Upper lobe of right lung (tissue), 1 donor: ENCODE measurements at places on chromosomes 6 and 20. TPM values are rescaled to one million over a fixed set of nuclear protein-coding genes. Genes with fewer than 3 reads are reported as not detected.
A peak's percentile ranks its signal among the peaks of the same experiment; 100 is the strongest.

GRCh38 chr20:31823360-31824124 is 4.4 kb downstream of the MYLK2 start:
- no peaks in the 10 kb centered on the region for H3K27me3 ChIP-seq
- H3K27ac ChIP-seq: no peak overlapping the region
- H3K36me3 ChIP-seq: no peaks in the 10 kb centered on the region

GRCh38 chr6:47238456-47238995 is 71.2 kb downstream of the TNFRSF21 start:
- H3K4me3 ChIP-seq: no peak overlapping the region
- peaks cover 27% of the 10 kb centered on the region for H3K4me1 ChIP-seq
- no peaks in the 10 kb centered on the region for H3K27me3 ChIP-seq
- no peak overlapping the region for H3K27ac ChIP-seq
- DNase-seq: no peak
- H3K36me3 ChIP-seq: peaks cover 4% of the 10 kb centered on the region

DNA sequence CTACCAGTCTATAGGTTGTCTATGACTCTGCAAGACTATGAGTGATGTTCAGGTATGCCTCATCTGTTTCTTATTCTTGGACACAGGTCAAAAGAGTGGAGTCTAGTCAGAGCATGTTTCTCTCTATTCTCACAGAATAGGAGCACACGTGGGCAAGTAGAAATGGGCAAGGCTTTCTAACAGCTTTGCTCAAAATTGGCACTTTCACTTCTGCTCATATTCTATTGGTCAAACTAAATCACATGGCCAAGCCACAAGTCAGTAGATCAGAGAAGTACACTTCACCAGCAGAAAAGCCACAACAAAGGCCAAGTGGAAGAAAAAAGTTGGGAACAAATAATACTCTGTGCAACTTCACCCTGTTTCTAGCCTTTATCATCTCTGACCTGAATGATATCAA is 354.5 kb upstream of the SYNCRIP start:
- no peaks in the 10 kb centered on the region for H3K36me3 ChIP-seq
- H3K27me3 ChIP-seq: no peaks in the 10 kb centered on the region
- H3K4me3 ChIP-seq: no peak overlapping the region
- no peaks in the 10 kb centered on the region for H3K4me1 ChIP-seq

- DNase-seq: no peak
- no peaks in the 10 kb centered on the region for H3K27me3 ChIP-seq
- peaks cover 5% of the 10 kb centered on the region for H3K4me1 ChIP-seq
- H3K36me3 ChIP-seq: no peaks in the 10 kb centered on the region
These were observed 84.4 kb downstream of the MAP7 start for GRCh38 chr6:136465766-136466303.

DNA sequence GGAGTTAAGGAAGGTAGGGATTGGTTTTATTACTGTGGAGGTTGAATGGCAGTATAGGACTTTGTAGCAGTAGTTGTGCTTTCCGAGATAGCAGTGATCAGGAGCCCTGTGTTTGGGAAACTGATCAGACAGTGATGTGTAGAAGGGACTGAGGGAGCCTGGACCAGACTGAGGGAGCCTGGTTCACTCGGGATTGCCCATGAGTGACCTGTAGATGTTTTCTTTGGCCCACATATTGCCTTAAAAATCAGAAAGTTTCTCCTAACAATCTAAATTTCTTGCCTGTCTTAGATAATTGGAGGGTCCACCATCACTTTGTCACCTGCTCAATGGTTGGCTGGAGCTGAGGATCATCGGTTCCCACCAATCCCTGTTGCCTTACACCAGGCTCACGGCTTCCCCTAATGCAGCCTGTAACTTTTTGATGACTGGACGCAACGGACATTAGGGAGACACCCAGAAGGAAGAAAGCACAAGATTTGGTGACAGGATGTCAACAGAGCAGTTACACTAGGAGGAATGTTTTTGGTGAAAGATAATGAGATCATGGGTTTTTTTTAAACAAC is 1.1 kb downstream of the CDS2 start:
- H3K4me1 ChIP-seq: peaks cover 25% of the 10 kb centered on the region
- no peaks in the 10 kb centered on the region for H3K27me3 ChIP-seq
- no peak for DNase-seq
- peak overlapping the region; percentile 88 for H3K4me3 ChIP-seq
- peak overlapping the region; percentile 97 for H3K27ac ChIP-seq
- peaks cover 6% of the 10 kb centered on the region for H3K36me3 ChIP-seq

GRCh38 chr6:15425947-15426346 is 180.1 kb downstream of the JARID2 start:
- H3K36me3 ChIP-seq: no peaks in the 10 kb centered on the region
- H3K27me3 ChIP-seq: no peaks in the 10 kb centered on the region
- peaks cover 48% of the 10 kb centered on the region for H3K4me1 ChIP-seq
- DNase-seq: no peak

DNA sequence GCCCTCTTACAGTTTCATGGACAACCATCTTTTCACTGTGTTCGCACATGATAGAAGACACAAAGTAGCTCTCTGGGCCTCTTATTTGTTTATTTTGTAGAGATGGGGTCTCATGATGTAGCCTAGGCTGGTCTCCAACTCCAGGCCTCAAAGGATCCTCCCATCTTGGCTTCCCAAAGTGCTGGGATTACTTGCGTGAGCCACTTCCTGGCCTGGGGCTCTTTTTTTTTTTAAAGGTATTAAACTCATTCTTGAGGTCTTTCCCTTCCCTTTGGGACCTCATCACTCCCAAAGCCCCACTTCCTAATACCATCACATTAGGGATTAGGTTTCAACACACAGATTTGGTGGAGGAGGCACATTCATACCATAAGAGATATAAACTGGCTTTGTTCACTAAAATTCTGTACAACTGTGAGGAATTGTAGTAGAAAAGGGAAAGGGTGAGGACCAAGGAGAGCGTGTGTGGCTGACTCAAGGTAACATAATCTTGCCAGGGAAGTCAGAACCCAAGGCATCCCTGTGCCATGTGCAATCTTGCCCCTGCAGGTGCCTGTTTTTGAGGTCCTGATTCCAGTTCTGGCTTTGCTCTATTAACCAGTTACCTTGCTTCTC is 45.5 kb downstream of the EIF2S2 start:
- H3K27ac ChIP-seq: peak overlapping the region; percentile 4
- no peaks in the 10 kb centered on the region for H3K36me3 ChIP-seq
- no peak overlapping the region for H3K4me3 ChIP-seq
- no peak for DNase-seq
- no peaks in the 10 kb centered on the region for H3K27me3 ChIP-seq

- no peaks in the 10 kb centered on the region for H3K4me1 ChIP-seq
- peaks cover 3% of the 10 kb centered on the region for H3K27me3 ChIP-seq
- DNase-seq: no peak
- no peaks in the 10 kb centered on the region for H3K36me3 ChIP-seq
- no peak overlapping the region for H3K27ac ChIP-seq
These were observed 5.9 kb upstream of the EYA4 start for GRCh38 chr6:133235221-133235620.

GRCh38 chr6:165799391-165800153 is 136.5 kb upstream of the PDE10A start:
- H3K4me3 ChIP-seq: no peak overlapping the region
- no peaks in the 10 kb centered on the region for H3K27me3 ChIP-seq
- H3K36me3 ChIP-seq: no peaks in the 10 kb centered on the region
- no peak for DNase-seq
- H3K4me1 ChIP-seq: no peaks in the 10 kb centered on the region
- H3K27ac ChIP-seq: no peak overlapping the region

DNA sequence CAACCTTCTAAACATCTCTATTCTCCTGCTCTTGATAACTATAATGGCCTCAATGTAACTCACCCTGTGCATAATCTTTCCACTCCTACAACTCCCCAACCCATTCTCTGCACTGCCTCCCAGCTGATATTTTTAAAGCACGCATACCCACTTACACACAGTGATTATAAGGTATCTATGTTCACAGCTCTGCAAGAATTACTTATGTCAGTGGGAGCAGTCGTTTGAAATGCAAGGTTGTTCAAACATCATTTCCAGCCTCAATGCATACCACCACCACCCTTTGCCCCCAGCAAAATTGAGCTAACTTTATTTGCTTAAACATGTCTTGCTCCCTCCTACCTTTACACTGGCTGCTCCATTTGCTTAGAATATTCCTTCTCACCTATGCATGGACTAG is 506.0 kb downstream of the RFPL4B start:
- no peaks in the 10 kb centered on the region for H3K4me1 ChIP-seq
- no peak overlapping the region for H3K4me3 ChIP-seq
- H3K27me3 ChIP-seq: no peaks in the 10 kb centered on the region
- DNase-seq: no peak

DNA sequence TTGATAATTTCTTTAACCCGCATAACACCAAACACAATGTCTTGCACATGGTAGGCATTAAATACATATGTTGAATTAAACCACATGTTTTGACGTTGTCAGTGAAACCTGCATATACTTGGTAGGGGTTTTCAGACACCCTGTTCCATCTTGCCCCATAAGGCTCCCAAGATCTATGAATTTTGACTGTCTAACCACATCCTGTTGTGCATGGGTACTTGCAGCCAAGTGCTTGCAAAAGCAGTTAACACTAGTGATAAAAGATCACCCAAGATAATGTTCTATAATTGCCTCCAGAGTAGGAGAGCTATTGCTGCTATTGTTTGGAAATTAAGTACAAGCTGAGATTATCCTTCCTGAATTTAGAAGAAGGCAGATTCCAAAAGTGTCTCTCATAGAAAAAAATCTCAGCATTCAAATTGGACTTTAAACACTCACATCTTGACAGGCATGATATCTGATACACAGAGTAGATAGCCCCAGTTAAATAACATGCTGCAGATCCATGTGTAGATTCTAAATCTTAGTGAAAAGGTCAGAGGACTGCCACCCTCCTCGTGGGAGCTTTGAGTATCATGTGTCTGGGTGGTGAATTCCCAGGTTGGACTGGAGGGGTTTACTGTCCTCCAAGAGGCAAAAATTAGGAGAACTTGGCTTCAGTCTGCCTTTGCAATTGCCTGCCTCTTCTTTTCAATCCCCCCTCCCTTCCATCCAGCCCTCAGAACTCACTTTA is 25.8 kb upstream of the CCN6 start:
- no peak for DNase-seq
- H3K27ac ChIP-seq: no peak overlapping the region
- peaks cover 10% of the 10 kb centered on the region for H3K4me1 ChIP-seq
- H3K4me3 ChIP-seq: no peak overlapping the region
- H3K36me3 ChIP-seq: no peaks in the 10 kb centered on the region

GRCh38 chr6:113433335-113433991 is 423.7 kb upstream of the MARCKS start:
- no peak overlapping the region for H3K4me3 ChIP-seq
- no peaks in the 10 kb centered on the region for H3K36me3 ChIP-seq
- H3K4me1 ChIP-seq: peaks cover 17% of the 10 kb centered on the region
- peak overlapping the region; percentile 14 for H3K27ac ChIP-seq
- no peaks in the 10 kb centered on the region for H3K27me3 ChIP-seq

DNA sequence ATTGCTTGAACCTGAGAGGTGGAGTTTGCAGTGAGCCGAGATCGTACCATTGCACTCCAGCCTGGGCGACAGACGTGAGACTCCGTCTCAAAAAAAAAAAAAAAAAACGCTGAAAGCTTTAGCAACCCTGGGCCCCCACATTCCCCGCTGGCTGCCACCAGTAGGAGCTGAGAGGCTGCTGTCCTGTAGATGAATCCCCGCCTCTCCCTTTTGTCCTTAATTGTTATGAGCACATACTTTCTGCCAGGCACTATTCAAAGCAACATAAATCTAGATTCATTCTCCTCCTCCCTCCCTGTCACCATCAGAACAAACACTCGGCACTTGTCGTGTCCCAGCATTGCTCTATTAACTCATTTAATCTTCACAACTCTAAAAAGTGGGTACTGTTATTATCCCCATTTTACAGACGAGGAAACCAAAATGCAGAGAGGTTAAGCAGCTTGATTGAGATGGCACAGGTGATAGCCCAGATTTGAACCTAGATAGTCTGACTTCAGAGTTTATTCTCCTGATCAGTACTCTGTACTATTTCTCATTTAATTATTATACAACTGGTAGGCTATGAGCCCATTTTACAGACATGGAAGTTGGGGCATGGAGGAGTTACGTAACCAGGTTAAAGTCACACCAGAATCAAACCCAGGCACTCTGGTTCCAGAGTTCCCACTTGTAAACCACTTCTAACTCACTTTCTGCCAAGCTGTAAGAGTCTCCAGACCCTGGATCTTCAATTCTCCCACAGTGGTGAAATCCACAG is 97.4 kb downstream of the EYA2 start:
- peaks cover 17% of the 10 kb centered on the region for H3K27me3 ChIP-seq
- DNase-seq: no peak
- H3K4me3 ChIP-seq: no peak overlapping the region
- no peaks in the 10 kb centered on the region for H3K36me3 ChIP-seq
- no peak overlapping the region for H3K27ac ChIP-seq

DNA sequence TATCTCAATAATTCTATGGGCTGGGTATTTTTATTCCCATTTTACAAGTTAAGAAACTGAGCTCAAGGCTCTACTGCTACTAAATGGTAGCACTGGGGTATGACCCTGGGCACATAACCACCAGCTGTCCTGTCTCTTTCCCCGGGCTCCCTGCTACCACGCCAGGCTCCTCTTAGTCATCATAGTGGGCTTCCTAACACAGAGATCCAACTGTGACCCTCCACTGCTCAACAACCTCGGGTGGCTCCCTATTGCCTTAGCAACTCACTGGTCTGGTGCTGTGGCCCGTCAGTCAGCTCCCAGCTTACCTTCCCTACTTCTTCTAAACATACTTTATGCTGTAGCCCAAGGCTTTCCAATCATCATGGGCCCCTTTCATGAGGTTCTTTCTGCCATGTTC is 4.5 kb downstream of the KIAA1755 start:
- H3K4me3 ChIP-seq: no peak overlapping the region
- H3K27me3 ChIP-seq: peaks cover 15% of the 10 kb centered on the region
- peaks cover 10% of the 10 kb centered on the region for H3K4me1 ChIP-seq
- H3K36me3 ChIP-seq: no peaks in the 10 kb centered on the region

- H3K27me3 ChIP-seq: no peaks in the 10 kb centered on the region
- DNase-seq: no peak
- H3K36me3 ChIP-seq: no peaks in the 10 kb centered on the region
- H3K4me3 ChIP-seq: no peak overlapping the region
- H3K4me1 ChIP-seq: no peaks in the 10 kb centered on the region
These were observed 57.6 kb downstream of the TRERF1 start for GRCh38 chr6:42394151-42394550.

MUCL3 gene
- total RNA-seq: 4.6 TPM

PHF3 gene
- 61.1 TPM for total RNA-seq

GRM4 gene
- total RNA-seq: 0.29 TPM

ZSCAN23 gene
- 2.2 TPM for total RNA-seq

RAD21L1 gene
- total RNA-seq: not detected

C20orf202 gene
- total RNA-seq: 0.64 TPM

NRSN1 gene
- not detected for total RNA-seq

TCP11 gene
- total RNA-seq: not detected

RAET1L gene
- not detected for total RNA-seq

PRSS35 gene
- total RNA-seq: 1.3 TPM

COL19A1 gene
- total RNA-seq: not detected

ANKRD6 gene
- total RNA-seq: 20.2 TPM

ZNF512B gene
- total RNA-seq: 17.6 TPM

SMLR1 gene
- not detected for total RNA-seq

EYA2 gene
- 1.8 TPM for total RNA-seq
